ENCODE measurements at places on chromosomes 1 and 21.

DNA sequence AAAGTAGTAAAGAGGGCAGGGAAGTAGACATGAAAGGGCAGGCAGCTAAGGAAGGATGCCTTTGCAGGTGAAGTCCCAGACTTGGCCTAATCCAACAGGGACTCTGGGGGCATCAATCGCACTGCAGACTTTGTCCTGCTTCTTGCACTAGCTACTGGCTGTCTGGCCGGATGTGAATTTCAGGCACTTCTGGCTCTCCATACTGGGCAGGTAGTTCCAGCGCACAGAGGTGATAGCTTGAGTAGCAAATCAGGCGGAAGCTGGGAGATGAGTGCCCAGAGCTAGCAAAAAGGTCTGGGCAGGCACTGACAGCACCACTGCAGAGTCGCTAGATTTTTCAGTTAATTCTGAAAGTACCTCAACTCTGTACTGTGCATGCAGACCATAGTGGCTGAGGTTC lies 997 bp downstream of the RSPH1 start:
- no peak for DNase-seq

GRCh38 chr1:91572044-91572443 lies 71.4 kb downstream of the CDC7 start:
- DNase-seq = no peak

DNA sequence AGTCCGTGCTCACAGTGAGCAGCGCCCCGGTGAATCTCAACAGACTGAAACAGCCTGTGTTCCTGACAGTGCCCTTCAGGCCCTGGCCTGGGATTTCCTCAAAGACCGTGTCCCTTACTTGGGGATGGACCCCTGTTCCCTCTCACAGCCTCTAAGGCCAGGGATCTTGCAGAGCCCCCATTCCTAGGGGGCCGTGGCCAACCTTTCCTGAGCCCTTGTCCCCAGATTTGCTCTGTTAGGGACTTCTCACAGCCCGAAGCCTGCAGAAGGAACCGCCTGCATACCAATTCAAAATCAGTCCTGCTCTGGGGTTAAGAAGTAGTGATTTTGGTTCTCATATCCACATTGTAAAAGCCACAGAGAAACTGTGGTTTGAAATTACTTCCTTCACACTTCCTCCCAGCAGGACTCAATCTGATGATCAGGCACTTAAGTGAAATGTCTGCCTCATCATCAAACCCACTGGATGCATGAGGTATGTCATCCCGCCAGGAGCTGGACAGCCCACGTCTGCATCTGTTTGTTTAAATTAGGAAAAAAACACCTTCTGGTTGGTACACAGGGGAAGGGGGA lies 14.9 kb downstream of the ABCA4 start:
- DNase-seq = no peak

GRCh38 chr1:113912594-113913311 lies 7.6 kb downstream of the DCLRE1B start:
- no peak for DNase-seq

GRCh38 chr1:186413319-186413718 lies 37.7 kb downstream of the ODR4 start:
- DNase-seq = no peak

GRCh38 chr1:245313576-245313975 lies 158.8 kb downstream of the KIF26B start:
- DNase-seq = no peak

GRCh38 chr21:40422896-40423635 lies 423.9 kb downstream of the DSCAM start:
- no peak for DNase-seq

DNA sequence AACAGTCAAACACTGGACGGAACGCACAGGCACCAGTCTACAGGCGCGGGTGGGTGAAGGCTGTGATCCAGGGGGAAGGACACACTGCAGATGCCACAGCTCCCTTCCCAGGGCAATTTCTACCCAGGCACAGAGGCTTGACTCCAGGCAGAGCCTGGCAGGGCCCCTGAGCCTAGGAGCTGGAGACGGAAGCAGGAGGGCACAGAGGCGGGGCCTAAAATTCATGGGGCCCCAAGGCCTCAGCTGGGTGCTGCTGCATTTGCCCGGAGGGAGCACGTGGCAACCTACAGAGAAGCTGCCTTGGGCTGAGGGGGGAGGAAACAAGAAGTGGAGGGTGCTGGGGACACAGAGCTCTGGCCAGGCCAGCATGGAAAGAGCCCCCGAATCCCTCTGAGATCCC lies 41.2 kb downstream of the UBE2G2 start:
- no peak for DNase-seq

DNA sequence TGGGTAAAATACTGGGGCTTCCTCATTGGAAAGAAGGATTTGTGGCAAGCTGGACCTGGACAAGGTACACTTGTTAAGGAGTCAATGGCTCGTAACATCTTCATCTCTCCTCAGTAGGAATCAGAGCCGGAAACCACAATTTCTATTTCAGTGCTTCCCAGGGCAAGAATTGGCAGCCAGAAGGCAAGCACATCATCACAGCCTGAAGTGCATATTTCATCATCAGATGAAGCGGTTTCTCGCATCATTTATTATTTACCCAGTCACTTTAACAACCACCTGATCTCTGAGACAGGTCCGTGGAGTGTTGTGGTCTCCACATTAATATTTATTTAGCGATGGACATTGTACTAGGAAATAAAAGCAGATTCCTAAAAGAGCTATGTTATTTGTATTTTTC lies 55.0 kb downstream of the KCNJ15 start:
- DNase-seq = peak; percentile 68

GRCh38 chr1:202934755-202935154 lies 7.7 kb upstream of the KLHL12 start:
- DNase-seq = no peak

DNA sequence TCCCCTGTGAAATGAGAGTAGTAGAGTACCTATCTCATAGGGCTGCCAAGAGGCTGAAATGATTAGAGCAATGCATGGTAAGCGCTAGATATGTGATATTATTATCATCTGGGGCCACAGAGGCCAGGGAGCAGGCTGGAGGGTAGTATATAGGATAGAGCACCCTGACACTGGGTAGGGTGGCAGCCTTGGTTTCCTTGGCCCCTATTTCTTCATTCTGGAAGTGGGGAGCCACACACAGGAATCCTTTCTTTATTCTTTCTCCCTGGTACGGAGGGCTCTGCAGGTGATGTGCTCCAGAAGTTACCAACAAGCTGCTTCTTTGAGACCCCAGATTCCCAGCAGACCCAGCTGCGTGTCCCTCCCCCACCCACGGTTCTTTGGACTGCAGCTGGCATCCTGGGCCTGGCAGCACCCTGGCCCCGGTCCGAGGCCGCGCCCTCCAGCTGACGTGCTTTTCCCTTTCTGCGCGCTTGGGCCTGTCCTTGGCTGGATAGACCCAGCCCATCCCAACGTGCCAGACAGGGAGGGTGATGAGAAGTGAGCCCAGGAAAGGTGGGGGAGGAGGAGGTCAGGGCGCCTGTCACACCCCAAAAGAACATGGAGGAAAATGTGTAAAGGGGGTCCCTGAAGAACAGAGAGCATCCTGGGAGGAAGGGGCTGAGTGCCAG lies 18.2 kb downstream of the INAVA start:
- no peak for DNase-seq

- no peak for DNase-seq
Observed at GRCh38 chr1:109760581-109761226, 3.0 kb downstream of the EPS8L3 start.

GRCh38 chr1:104706631-104707147 lies 957.0 kb downstream of the AMY1C start:
- no peak for DNase-seq

- DNase-seq = peak; percentile 25
Observed at GRCh38 chr1:178725466-178726086, 532 bp downstream of the RALGPS2 start.

- no peak for DNase-seq
Observed at GRCh38 chr1:77227381-77227780, 8.2 kb upstream of the PIGK start.

GRCh38 chr1:59972216-59972927 lies 45.8 kb upstream of the CYP2J2 start:
- no peak for DNase-seq

DNA sequence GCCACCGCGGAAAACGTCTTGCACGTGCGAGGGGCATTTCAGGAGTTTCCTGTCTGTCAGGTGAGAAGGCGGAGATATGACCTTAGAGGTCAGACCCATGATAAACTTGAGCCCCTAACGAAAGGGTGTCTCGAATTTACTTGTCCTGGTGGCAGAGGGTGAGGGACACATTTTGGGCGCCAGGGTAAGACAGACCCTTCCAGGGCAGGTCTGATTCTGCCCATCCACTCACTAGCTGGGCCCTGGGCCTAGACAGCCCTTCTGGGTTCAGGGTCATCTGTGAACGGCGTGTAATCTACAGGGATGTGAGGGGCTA lies 395 bp upstream of the CSRP1 start:
- DNase-seq = no peak

- DNase-seq = no peak
Observed at GRCh38 chr1:15525050-15526020, 1.3 kb upstream of the DNAJC16 start.

DNA sequence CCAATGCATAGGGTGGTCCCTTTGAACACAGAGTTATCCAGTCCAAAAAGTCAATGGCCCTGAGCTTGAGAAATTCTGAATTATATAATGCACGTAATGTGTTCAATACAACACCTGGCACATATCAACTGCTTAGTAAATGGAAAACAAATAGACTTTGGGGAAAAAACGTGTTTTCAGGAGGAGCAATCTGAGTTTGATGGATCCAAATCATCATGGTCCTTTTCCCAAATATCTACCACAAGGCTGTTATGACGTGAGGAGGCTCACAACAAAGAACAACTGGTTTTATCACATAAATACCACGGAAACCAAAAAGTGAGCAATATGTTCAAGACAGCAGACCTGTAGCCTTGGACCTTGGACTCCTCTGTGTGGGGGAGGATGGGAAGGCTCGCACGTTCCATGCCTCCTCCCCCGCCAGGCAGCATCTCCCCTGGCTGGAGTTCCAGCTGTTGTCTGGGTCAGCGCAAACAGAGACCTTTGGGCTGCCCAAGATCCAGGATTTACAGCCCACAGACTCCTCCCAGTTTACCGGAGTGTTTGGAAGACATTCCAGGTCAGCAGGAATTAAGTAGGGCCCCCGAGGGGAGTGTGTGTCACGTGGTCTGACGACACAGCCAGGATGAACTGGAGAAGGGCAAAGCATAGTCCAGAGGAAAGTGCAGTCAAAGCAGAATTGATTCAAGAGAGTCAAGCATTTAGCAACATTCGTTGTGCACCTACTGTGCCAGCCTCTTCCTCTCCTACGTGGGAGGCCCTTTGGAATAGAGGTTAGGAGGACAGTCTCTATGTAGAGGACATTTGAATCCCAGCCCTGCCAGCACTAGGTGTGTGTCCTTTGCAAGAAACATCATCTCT lies 32.2 kb upstream of the MED18 start:
- peak; percentile 23 for DNase-seq

DNA sequence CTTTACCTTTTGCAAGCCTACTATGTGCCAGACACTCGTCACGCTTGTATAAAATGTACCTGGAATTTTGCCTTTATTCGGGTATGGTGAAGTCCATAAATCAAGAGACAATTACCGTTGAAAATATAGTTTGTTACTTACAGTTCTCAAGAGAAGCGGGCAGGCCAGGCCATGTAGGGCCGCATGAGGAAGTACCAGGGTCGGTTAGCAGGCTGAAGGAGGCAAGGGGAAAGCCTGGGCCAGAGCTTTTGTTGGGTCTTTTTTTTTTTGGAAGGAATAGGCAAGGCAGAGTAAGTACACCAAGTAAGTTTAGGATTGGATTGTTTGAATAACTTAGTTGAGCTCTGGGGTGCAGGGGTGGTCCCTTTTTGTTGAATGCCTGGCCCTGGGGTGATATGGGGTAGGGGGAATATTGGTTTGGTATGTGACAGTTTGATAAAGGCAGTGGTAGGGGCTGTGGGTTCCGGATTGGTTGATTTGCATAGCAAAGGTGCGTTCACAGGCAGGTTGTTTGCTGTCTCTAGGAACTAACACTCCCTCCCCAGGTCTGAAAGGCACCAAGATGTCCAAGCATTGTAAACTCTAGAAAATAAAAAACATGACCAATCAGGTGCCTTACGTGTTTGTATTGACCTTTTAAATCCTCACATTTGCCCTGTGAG lies 80.7 kb downstream of the KAZN start:
- DNase-seq = no peak

- DNase-seq = no peak
Observed at GRCh38 chr1:222911866-222912265, 97.0 kb downstream of the DISP1 start.

- no peak for DNase-seq
Observed at GRCh38 chr1:177020851-177021589, 143.5 kb downstream of the ASTN1 start.

DNA sequence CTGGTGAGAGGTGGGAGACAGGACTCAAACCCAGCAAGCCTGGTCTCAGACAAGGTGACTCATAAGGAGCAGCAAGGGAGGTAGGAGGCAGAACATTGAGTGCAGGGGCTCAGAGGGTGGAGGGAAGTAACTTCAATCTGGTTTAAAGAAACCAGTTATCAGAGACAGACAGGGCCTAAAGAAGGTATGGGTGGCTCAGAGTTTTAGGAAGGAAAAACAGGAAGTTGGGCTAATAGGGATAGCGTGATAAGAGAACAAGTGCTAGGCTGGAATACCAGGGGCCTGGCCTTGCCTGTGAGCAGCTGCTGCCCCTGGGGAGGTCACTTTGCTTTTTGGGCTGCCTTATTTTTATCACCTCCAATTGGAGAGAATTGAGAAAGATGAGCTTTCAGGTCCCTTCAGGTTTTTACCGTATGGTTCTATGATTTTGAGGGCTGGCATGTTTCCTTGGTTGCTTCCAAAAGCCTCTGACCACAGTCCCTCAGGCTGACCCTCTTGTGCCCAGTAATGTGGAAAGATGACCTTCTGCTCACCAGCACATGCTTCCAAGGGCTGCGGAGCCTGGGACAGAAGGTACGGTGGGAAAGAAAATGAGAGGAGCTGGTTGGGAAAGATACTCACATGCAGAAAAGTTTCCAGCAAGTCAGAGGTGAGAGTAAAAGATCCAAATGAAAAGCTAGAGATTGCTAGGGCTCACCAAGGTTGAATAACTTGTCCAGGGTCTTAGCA lies 77.0 kb downstream of the DDR2 start:
- DNase-seq = no peak

- no peak for DNase-seq
Observed at GRCh38 chr1:100969327-100969726, 56.3 kb downstream of the DPH5 start.

DNA sequence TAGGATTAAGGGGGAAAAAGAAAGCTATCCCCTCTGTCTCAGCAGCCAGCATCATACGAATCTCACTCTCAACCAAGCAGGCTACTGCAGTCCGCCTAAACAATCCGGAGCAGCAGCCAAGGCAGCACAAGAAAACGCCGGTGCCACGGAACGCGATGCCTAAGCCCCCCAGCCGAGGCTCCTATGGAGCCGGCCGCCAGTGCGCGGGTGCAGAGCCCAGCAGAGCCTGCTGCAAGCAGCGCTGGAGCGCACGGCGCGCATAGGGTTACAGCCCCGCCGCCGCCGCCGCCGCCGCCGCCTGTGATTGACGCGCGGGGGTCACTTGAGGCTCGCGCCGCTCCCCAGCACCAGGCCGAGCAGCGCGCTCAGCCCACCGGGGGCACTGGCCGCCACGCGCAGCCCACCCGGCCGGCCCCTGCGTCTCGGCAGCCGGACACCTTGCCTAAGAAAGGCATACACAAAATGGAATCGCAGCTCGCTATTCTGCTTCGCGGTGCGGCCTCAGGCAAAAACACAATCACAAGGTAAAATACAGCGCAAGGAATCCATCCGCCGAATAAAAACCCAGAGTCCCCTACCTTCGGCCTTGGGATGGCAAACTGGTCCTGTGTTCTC lies 780 bp downstream of the HIVEP3 start:
- DNase-seq = peak; percentile 63

GRCh38 chr1:169472738-169473137 lies 13.0 kb downstream of the SLC19A2 start:
- no peak for DNase-seq

GRCh38 chr1:217052196-217052595 lies 329.0 kb upstream of the ESRRG start:
- no peak for DNase-seq

Data from NCI-H510A (cell line).